ENCODE measurements at places on chromosomes 11 and 22.

DNA sequence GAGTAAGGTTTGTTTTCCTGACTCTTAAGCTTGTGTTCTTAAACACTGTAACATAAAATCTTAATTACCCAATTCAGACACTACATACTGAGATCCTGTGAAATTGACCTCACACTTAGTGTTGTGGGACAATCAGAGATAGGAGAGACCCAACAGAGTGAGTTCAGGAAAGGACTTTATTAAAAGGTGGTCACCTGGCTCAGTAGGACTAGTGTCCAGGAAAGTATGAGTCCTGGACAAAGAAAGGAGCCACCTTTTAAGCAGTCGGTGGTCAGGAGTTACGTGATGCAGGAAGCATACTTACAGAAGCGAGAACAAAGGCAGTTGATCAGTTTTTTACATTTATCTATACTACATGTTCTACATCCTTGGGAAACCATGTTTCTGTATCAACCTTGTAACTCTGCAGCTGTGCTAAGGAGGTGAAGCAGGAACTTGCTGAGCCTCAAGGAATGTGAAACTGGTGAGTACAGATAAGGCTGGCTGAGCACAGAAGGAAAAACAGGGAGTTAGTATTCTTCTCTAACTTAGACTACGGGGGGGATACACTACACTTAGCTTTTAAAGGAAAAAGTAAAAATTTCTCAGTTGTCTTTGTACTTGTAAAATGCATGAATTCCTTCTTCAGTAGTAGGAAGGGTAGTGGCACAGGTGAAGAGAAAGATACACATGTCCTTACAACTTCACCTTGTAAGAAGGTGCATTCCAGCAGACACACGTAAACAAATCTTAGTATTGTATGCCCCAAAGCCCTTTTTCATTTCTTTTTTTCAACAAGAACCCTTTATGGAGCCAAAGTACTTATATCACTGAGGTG lies 15.1 kb downstream of the OR51E1 start:
- DNase-seq = no peak

- DNase-seq = no peak
Measured at GRCh38 chr11:128535468-128536457, 51.6 kb downstream of the ETS1 start.

GRCh38 chr11:11115475-11115874 lies 237.6 kb downstream of the CSNK2A3 start:
- DNase-seq = no peak

DNA sequence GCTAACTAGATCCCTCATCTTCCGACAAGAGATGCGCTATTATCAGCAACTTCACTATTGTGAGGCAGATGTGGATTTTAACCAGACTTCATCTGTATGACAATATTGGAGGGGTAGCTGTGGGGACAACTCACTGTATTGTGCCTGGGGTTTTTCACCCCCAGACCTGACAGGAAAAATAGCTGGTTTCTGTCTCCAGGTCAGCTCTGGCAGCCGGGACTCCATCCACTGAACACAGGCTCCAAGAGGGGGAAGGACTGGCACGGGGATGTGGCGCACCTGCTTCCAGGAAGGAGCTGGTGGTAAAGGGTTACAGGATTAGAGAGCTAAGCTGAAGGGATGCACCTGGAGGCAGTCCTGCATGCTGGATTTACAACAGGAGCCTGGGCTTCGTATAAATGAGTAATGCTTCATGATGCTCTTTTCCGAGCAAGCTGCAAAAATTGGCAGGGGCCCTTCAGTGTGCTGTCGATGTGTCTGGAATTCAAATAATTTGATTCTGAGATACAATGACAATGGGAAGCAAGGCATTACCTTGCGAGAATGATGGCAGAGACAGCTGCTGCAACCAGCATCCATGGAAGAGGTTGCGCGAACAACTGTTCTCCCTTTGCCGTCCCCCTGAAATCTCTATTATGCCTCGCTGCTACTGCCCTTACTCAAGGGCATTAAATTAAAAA lies 49.5 kb downstream of the LMO2 start:
- no peak for DNase-seq

GRCh38 chr11:128597209-128597608 lies 9.9 kb upstream of the ETS1 start:
- no peak for DNase-seq

GRCh38 chr11:21768388-21768787 lies 424.5 kb upstream of the ANO5 start:
- no peak for DNase-seq
